Lower lobe of right lung (tissue), 2 donors: ENCODE measurements at places on chromosomes 6 and 20.

DNA sequence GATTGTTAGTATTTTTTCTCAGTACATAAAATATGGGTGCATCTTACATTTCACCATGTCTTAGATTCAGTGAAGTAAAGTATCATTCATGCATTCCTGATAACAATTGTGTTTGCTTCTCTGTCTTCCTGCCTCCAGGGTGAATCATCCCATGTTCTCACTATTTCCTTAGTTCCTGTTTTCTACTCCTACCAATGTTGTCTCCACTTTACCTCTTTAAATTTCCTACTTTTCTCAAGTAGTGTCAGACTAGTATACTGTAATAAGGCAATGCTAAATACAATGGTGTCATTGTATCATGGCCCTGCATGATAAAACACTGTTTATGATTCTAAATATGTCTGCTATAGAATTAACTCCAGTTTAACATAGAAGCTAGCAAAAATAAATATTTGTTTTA lies 37.4 kb upstream of the GABRR1 start:
- no peaks in the 10 kb centered on the region for H3K36me3 ChIP-seq
- no peaks in the 10 kb centered on the region for H3K27me3 ChIP-seq
- no peak overlapping the region for H3K27ac ChIP-seq
- no peak overlapping the region for H3K4me3 ChIP-seq
- no peak for DNase-seq

DNA sequence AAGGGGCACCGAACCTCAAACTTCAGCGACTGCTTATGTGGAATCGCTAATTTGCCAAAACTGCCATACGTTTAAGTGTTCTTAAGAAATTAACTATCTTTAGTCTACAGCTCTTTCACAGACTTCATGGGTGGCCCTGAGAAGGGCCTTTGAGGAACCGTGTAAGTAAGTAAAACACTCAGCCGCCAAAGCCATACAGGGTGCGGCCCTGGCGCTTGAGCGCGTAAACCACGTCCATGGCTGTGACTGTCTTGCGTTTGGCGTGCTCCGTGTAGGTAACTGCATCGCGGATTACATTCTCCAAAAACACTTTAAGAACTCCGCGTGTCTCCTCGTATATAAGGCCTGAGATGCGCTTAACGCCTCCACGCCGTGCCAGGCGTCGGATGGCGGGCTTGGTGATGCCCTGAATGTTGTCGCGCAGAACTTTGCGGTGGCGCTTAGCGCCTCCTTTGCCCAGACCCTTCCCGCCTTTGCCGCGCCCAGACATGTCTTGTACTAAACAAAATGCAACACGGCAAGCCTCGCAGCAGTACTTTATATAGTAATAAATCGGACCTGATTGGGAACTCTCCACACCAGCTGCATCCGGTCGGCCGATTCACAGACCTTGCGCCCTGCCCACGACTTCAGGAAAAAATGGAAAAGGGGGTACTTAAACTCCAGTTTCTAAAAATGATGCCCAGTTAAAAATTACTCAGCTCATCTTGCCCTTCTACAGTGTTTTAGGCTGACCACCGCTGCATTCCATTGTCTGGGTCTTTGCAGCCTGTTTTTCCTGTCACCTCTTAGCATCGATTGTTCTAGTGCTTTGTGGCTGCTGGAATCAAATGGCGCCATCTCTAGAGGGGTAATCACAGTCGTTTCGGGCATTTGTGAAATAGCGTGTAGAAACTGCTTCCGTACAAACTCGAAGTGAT lies 38.9 kb downstream of the OR2B2 start:
- H3K27me3 ChIP-seq = peaks cover 16% of the 10 kb centered on the region
- peak; percentile 73 for DNase-seq
- H3K4me3 ChIP-seq = peak overlapping the region; percentile 58
- peaks cover 21% of the 10 kb centered on the region for H3K4me1 ChIP-seq
- no peaks in the 10 kb centered on the region for H3K36me3 ChIP-seq

- H3K4me3 ChIP-seq = no peak overlapping the region
- no peaks in the 10 kb centered on the region for H3K36me3 ChIP-seq
- no peaks in the 10 kb centered on the region for H3K27me3 ChIP-seq
- H3K27ac ChIP-seq = no peak overlapping the region
- peaks cover 10% of the 10 kb centered on the region for H3K4me1 ChIP-seq
Measured at GRCh38 chr6:34523441-34524206, 32.5 kb downstream of the SPDEF start.

- peak; percentile 11 for DNase-seq
- peak overlapping the region; percentile 6 for H3K4me3 ChIP-seq
- no peaks in the 10 kb centered on the region for H3K4me1 ChIP-seq
- H3K27ac ChIP-seq = no peak overlapping the region
- peaks cover 43% of the 10 kb centered on the region for H3K27me3 ChIP-seq
- H3K36me3 ChIP-seq = no peaks in the 10 kb centered on the region
Measured at GRCh38 chr20:61803416-61803914, 262.2 kb downstream of the TAF4 start.
